ENCODE measurements at places on chromosomes 16 and 17. TPM values are rescaled to one million over a fixed set of nuclear protein-coding genes. Genes with fewer than 3 reads are reported as not detected.

Gene KRT20
- 2,181 TPM for polyA plus RNA-seq

Gene BMERB1
- polyA plus RNA-seq = 12.6 TPM

Gene CNGB1
- 0.70 TPM for polyA plus RNA-seq

Gene HSD3B7
- 9.0 TPM for polyA plus RNA-seq

Gene MEIOB
- polyA plus RNA-seq = not detected

Gene KRTAP4-4
- not detected for polyA plus RNA-seq

Gene CFAP97D1
- polyA plus RNA-seq = not detected

Gene SLC16A13
- 1.2 TPM for polyA plus RNA-seq

Gene ACE
- 2.4 TPM for polyA plus RNA-seq

Gene CENPN
- 10.4 TPM for polyA plus RNA-seq

Gene SCARF1
- polyA plus RNA-seq = 2.1 TPM

Gene NECAB2
- not detected for polyA plus RNA-seq

Gene MYH4
- not detected for polyA plus RNA-seq

Gene SEZ6
- not detected for polyA plus RNA-seq

Gene CHTF18
- polyA plus RNA-seq = 29.2 TPM

Gene PPY
- not detected for polyA plus RNA-seq

Gene KRT33A
- not detected for polyA plus RNA-seq

Gene CLEC3A
- polyA plus RNA-seq = not detected

Gene XAF1
- 3.2 TPM for polyA plus RNA-seq

Gene GRB7
- polyA plus RNA-seq = 13.2 TPM

Gene FOXF1
- 2.5 TPM for polyA plus RNA-seq

Gene CORO6
- polyA plus RNA-seq = 3.0 TPM

Gene CCL3
- 3.6 TPM for polyA plus RNA-seq

Gene FBRS
- 30.0 TPM for polyA plus RNA-seq

Gene DYNC1LI2
- polyA plus RNA-seq = 68.7 TPM

Gene SLFN12
- polyA plus RNA-seq = 1.1 TPM

Gene AIPL1
- not detected for polyA plus RNA-seq
